ENCODE measurements at places on chromosomes 3 and 15. TPM values are rescaled to one million over a fixed set of nuclear protein-coding genes. Genes with fewer than 3 reads are reported as not detected.

Gene TGM5
- polyA plus RNA-seq, result not detected

Gene CD276
- polyA plus RNA-seq, result 25.0 TPM

Gene INSYN1
- 39.6 TPM for polyA plus RNA-seq

Gene PLA2G4D
- polyA plus RNA-seq, result not detected

Gene ILDR1
- polyA plus RNA-seq, result 11.9 TPM

Gene CNTN4
- 2.2 TPM for polyA plus RNA-seq

Gene IGSF11
- polyA plus RNA-seq, result 6.7 TPM

Gene BOC
- 6.1 TPM for polyA plus RNA-seq

Gene GOLGA8N
- polyA plus RNA-seq, result 6.3 TPM

Gene IQCF6
- polyA plus RNA-seq, result not detected

Gene IDH2
- 545 TPM for polyA plus RNA-seq

Gene GABPB1
- polyA plus RNA-seq, result 6.2 TPM

Gene HDGFL3
- polyA plus RNA-seq, result 13.9 TPM

Gene GALNT15
- 5.5 TPM for polyA plus RNA-seq

Gene LIPH
- 3.2 TPM for polyA plus RNA-seq

Gene GOLGA6A
- not detected for polyA plus RNA-seq

Gene TTC21A
- 4.8 TPM for polyA plus RNA-seq

Gene CCDC50
- polyA plus RNA-seq, result 34.7 TPM

Gene POTEB2
- polyA plus RNA-seq, result not detected

Gene MESP2
- 0.24 TPM for polyA plus RNA-seq
